ENCODE measurements at places on chromosomes 6 and 20. TPM values are rescaled to one million over a fixed set of nuclear protein-coding genes. Genes with fewer than 3 reads are reported as not detected.

RFX6 gene
- polyA plus RNA-seq: not detected

RAET1G gene
- polyA plus RNA-seq: not detected

EYS gene
- not detected for polyA plus RNA-seq

CLVS2 gene
- polyA plus RNA-seq: not detected

TMEM181 gene
- polyA plus RNA-seq: 6.8 TPM

RANBP9 gene
- polyA plus RNA-seq: 2.0 TPM

KIF6 gene
- polyA plus RNA-seq: not detected

HRH3 gene
- polyA plus RNA-seq: not detected

CENPW gene
- 17.6 TPM for polyA plus RNA-seq

GPR6 gene
- polyA plus RNA-seq: not detected

LY6G5C gene
- polyA plus RNA-seq: 4.8 TPM

CUTA gene
- 137 TPM for polyA plus RNA-seq

PSORS1C2 gene
- not detected for polyA plus RNA-seq

COL20A1 gene
- polyA plus RNA-seq: not detected

OSTM1 gene
- 49.7 TPM for polyA plus RNA-seq

CALHM4 gene
- not detected for polyA plus RNA-seq

RHAG gene
- polyA plus RNA-seq: not detected

SNAI1 gene
- 2.6 TPM for polyA plus RNA-seq

RNF182 gene
- not detected for polyA plus RNA-seq

KIAA1755 gene
- not detected for polyA plus RNA-seq

UNC5CL gene
- polyA plus RNA-seq: 1.6 TPM

MEP1A gene
- polyA plus RNA-seq: 0.10 TPM

TGM3 gene
- not detected for polyA plus RNA-seq

ADGRF1 gene
- 0.03 TPM for polyA plus RNA-seq

ZNF311 gene
- 0.05 TPM for polyA plus RNA-seq

PACRG gene
- polyA plus RNA-seq: not detected

ABT1 gene
- polyA plus RNA-seq: 31.7 TPM

SRPK1 gene
- 24.8 TPM for polyA plus RNA-seq

COL12A1 gene
- not detected for polyA plus RNA-seq

LY6G6F gene
- 0.51 TPM for polyA plus RNA-seq

ANGPT4 gene
- polyA plus RNA-seq: 0.14 TPM

JPH2 gene
- polyA plus RNA-seq: not detected

SYCP2 gene
- polyA plus RNA-seq: 0.28 TPM
